Choroid plexus epithelial cell (primary cell): ENCODE measurements at places on chromosomes 1 and 21.

- DNase-seq = no peak
Measured at GRCh38 chr1:59384443-59384842, 87.5 kb downstream of the FGGY start.

DNA sequence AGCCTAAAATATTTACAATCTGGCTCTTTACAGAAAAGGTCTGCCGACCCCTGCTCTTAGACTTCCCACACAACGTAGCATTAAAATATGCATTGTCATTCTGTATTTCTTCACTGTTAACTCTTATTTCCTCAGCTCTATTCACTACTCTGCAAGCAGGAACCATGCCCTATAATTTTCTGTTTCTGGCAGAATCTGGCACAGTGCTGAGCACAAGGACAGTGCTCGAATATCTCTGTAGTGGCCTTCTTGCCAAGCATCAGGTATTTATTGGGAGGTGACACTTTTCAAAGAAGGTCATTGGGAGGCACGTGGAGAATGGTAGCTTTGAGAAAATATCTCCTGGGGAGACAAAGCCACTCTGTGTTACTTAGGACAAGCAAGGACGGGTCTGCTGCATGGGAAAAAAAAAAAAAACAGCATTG is 77.9 kb downstream of the PSMG1 start:
- DNase-seq = peak; percentile 50

DNA sequence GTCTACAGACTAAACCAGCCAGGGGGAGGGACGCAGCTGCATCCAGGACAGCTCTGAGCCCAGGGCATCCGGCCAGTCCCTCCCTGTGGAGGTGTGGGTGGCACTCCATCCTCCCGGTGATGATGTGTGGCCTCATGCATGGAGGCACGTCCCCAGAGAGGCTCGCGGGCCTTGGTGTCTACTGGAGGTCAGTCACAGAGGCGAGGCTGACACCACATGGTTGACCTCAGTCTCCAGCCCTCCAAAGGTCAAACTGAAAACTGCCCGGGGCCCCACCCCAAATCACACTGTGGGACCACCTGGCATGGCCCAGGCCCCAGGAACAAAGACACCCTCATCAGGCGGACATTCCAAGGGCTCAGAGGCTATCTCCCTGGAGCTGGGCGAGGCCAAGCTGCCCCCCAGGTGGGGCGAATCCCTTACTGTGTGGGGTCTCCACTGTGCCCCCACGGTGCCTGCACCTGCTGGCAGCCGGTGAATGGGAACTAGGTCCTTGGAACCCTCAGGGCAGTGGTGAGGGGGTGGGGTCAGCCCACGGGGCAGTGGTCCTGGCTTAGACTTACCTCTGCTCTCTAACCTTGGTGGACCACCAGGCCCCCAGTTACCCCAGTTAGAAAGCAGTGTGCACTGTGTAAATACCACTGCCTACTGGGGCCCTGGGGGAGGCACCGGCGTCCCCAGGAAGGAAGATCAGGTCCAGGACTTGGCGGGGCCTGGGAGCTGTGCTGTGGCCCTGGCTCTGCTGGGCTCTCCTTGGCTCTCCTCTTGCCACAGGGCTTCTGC is 49.1 kb downstream of the TRPM2 start:
- no peak for DNase-seq

GRCh38 chr1:42175314-42176054 is 10.9 kb upstream of the GUCA2A start:
- no peak for DNase-seq

- DNase-seq = no peak
Measured at GRCh38 chr1:215200121-215200520, 117.6 kb downstream of the KCNK2 start.

GRCh38 chr1:183075861-183076260 is 52.6 kb downstream of the LAMC1 start:
- DNase-seq = peak; percentile 30

- no peak for DNase-seq
Measured at GRCh38 chr1:186066411-186066810, 308.6 kb downstream of the TPR start.

DNA sequence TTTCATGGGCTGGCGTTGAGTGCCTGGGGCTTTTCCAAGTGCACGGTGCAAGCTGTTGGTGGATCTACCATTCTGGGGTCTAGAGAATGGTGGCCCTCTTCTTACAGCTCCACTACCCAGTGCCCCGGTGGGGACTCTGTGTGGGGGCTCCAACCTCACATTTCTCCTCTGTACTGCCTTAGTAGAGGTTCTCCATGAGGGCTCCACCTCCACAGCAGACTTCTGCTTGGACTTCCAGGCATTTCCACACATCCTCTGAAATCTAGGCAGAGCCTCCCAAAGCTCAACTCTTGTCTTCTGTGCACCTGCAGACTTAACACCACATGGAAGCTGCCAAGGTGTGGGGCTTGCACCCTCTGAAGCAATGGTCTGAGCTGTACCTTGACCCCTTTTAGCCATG is 82.1 kb downstream of the CCDC18 start:
- no peak for DNase-seq

- DNase-seq = no peak
Measured at GRCh38 chr1:191690931-191691330, 467.3 kb upstream of the RGS18 start.

DNA sequence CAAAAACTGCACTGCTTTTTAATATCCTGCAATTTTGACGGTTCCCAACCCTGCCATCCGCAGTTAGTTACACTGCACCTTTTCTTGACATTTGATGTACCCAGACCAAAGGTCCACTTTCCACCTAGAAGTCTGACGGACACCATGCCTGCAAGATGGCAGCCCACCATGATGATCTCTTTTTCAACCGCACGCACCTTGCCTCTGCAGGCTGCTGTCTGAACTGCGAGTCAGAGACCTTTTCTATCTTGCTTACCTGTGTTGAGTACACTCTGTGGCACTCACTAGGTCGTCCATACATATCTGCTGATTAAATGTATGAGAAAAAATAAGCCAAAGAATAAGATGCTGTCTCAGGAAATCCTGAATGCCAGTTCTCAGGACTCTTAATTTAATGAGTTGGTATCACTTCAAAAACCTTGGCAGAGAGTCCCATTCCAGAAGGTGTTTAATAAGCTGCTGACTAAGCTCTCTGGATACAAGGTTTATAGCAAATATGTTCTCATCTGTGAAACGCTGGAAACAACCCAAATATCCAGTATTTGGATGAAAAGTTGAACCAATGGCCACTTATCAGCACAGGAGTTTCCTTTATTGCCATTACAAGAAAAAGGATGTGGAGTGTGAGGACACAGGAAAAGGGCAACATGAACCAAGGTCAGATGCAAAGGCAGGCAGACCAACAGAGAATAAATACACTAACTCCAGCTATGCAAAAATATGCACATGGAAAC is 37.9 kb downstream of the GNG12 start:
- no peak for DNase-seq

DNA sequence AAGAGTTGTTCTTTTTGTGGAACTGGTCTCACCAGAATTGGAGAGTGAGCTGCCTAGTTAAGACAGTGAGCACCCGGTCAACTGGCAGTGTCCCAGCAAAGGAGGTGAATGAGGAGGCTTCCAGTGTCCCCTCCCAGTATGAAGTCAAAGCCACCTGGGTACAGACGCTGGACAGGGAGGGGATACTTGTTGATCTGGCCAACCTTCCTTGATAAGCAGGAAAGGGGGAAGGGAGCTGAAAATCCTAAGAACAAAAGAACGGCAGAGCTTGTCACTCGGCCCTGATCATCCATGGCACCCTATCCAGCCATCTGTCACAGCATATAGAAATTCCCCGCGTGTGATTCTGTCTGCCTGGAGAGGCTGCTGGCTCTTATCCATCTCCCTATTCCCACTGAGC is 91.5 kb downstream of the SSBP3 start:
- no peak for DNase-seq

DNA sequence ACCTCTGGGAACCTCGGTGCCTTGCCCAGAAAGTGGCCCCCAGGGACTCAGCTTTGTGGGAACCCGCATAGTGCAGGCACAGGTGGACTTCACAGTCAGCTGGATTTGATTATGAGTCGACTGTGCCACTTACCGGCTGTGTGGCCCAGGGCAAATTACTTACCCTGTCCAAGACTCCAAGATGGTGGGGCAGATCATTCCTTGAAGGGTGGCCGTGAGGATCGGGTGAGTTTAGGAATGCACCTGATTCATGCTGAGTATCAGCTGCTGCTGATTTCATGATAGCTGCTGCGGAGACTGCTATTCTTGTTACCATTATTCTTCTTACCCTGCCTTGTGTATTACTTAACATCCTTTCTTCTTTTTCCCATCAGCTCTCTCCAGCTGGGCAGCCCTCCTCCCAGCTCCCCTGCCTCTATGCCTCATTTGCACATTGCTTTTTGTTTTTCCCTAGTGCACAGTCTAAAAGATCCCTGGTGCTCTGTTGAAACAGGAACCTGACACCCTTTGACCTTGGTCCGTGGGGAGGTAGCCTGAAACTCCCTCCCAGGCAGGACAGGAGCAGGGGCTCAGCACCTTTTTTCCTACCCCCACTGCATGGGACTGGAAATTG is 40.5 kb upstream of the FHAD1 start:
- peak; percentile 25 for DNase-seq

DNA sequence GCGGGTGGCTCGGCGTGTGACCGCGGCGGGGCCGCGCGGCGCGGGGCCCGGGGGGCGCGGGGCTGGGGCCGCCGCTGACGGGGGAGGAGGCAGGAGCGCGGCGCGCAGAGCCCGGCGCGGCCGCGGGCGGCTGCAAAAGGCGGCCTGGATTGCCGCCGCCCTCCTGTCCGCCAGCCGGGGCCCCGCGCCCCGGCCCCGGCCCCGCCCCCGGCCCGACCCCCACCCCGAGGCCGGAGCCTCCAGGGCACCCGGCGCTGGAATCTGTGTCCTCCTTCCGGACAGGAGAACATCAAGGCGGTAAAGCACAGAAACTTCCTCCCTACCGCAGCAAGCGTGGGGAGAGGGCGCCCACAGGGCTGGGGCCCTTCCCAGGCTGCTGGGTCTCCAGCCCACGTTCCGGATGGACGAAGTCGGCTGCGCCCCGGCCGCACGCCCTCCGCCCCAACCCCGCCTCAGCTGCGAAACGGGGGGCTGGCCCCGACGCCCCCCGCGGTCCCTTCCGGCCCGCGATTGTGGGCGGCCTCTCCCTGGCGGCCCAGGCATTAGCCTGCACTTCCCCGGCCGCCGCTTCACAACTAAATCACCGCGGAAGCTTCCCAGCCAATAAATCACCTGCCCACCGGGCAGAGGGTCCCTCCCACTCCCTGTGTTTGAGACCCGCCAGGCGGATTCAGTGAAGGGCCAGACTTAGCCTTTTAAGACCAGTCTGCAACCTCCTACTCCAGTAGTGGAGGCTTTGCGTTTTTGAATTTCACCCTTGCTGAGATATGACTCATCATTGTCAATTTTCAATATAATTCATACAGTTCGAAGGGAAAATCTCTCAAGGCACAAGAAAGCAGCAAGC is 106.0 kb downstream of the SLC45A1 start:
- DNase-seq = peak; percentile 73

GRCh38 chr1:53359225-53359933 is 31.5 kb upstream of the LRP8 start:
- DNase-seq = no peak
